ENCODE measurements at places on chromosomes 4 and X.
A peak's percentile ranks its signal among the peaks of the same experiment; 100 is the strongest.

GRCh38 chr4:73944061-73944875, 37.6 kb downstream of the PF4 start:
- peak; percentile 59 for DNase-seq

- peak; percentile 76 for DNase-seq
Measured at GRCh38 chr4:106809076-106809475, 227.0 kb downstream of the DKK2 start.

DNA sequence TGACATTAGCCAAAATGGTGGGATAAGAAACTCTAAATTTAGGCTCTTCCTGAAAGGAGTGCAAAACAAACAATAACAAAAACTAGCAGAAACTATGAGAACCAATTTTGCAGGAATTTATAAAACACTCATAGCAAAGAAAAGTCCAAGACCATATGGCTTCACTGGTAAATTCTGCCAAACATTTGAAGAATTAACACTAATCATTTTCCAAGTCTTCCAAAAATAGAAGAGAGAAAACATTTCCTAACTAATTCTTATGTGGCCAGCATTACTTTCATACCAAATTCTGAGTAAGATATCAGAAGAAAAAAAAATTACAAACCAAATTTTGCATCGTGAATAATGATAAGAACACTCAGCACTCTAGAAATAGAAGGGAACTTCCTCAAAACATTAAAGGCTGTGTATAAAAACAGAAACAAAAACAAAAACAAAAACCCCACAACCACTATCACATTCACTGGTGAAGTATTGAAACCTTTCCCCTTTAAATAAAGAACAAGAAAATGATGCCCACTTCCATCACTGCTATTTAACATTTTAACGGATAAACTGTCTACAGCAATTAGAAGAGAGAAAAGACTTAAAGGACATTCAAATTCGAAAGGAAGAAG, 524.3 kb upstream of the GALNTL6 start:
- DNase-seq: no peak

GRCh38 chrX:12975991-12976558, 1.2 kb downstream of the TMSB4X start:
- peak; percentile 51 for DNase-seq

GRCh38 chr4:11624370-11624769, 195.7 kb upstream of the HS3ST1 start:
- no peak for DNase-seq

DNA sequence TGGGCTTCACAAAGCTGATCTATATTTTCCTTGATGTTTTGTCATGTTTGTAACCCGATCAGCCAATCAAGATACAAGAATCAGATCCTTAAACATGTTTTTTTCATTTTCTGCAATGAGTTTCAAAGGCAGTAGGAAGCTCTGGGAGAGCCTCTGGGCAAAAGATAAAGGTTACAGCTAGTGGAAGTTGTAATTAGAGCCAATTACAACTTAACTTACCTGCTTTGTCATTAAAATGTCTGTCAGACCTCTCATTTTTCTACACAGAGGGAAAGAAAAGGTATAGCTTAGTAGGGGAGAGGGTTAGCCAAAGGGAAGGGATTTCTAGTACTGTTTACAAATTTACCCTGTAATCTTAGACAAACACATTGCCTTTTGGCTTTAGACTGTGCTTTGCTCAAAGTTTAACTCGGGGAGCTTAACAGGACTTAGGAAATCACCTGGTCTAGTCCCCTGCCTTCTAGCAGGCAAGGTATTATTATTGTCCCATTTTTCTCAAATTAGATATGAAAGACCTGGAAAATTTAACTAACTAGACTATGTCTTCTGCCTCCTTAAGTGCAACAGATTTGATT, 55.8 kb downstream of the FGF16 start:
- no peak for DNase-seq

DNA sequence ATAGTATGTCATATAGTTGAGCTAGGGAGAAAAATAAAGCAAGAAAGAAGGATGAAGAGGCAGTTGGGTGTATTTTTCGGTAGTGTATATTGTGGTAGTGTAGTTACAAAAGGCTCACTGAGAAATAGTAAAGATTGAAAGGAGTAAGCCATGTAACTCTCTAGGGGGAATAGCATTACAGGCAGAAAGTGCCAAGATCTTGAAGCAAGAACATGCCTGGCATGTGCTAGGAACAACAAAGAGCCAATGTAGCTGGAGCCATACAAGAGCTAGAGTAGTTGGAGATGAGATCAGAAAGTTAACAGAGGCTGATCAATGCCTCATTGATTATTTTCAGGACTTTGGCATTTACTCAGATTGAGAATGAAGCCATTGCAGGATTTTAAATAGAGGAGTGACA, 3.0 kb downstream of the ABCE1 start:
- no peak for DNase-seq

- DNase-seq: no peak
Measured at GRCh38 chr4:174320494-174321199, 36.9 kb downstream of the CEP44 start.

DNA sequence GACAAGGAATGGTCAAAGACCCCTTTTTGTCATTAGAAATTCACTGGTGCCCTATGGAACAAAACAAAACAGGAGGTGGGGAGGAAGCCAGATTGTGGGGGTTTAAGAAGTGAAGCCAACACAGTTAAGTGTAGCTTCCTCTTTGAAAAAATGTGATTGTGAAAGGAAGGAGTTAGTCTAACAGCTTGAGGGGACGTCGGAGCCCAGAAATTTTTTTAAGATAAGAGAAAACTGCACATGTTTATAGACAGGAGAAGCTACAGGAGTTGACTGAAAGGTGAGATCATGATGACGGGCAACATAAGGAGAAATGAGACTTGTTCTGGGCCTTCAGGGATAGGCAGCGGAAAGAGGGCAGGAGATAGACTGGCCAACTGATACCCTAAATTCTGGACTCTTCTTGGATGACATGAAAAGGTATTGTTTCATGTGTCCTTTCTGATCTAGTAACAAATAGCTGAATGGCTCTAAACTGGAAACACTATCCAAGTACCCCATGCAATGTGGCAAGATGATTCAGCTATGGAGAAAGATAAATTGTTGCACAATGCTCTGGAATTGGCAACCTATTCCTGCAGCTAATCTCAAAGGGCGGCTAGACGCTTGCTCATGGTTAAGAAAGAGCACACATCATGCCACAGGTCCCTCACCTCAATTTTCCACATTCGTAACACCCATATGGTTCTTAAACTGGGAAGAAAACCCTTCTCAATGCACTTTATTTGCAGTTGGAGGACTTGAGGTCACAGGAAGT, 3.7 kb upstream of the HDAC8 start:
- DNase-seq: peak; percentile 91

GRCh38 chr4:965766-966134, 7.6 kb downstream of the DGKQ start:
- no peak for DNase-seq

DNA sequence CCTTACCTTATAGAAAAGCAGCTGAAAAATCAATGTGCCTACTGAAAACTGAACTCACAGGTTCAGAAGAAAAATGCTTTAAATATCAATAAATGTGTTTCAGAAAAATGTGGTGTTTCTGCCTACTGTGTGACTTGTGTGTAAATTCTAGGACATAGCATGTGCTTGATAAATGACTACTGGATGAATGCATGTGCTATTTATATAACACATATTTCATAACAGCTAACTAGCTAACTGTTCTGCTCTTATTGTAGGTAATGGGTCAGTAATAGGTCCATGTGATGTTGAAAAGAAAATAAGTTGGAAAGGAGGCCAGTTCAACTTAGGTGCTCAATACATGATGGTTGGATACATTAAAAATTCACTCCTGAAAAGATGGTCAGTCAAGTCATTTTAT, 993.0 kb upstream of the LCORL start:
- DNase-seq: no peak

GRCh38 chr4:34108391-34108790, 2135.9 kb downstream of the ARAP2 start:
- DNase-seq: peak; percentile 90

GRCh38 chr4:41406113-41406516, 131.8 kb upstream of the LIMCH1 start:
- peak; percentile 91 for DNase-seq
